ENCODE measurements at places on chromosomes 4 and X. TPM values are rescaled to one million over a fixed set of nuclear protein-coding genes. Genes with fewer than 3 reads are reported as not detected.

The RGN gene
- 5.8 TPM for total RNA-seq

The ARMCX1 gene
- total RNA-seq: 80.5 TPM

The TSPAN6 gene
- 41.1 TPM for total RNA-seq

The SPANXN4 gene
- not detected for total RNA-seq

The ASB9 gene
- 1.2 TPM for total RNA-seq

The ALAS2 gene
- 60.7 TPM for total RNA-seq

The CTAG2 gene
- total RNA-seq: not detected

The ODAM gene
- not detected for total RNA-seq

The ARR3 gene
- total RNA-seq: not detected

The CNGA1 gene
- 0.46 TPM for total RNA-seq

The ENPP6 gene
- total RNA-seq: 1.8 TPM

The TMPRSS11A gene
- total RNA-seq: not detected

The PCDH10 gene
- 173 TPM for total RNA-seq

The TRPC5OS gene
- total RNA-seq: 0.23 TPM

The HPGDS gene
- total RNA-seq: 3.9 TPM

The ARHGEF38 gene
- not detected for total RNA-seq

The SLC4A4 gene
- total RNA-seq: 61.1 TPM

The USP51 gene
- total RNA-seq: 8.1 TPM

The NCBP2L gene
- not detected for total RNA-seq

The SOWAHB gene
- 0.92 TPM for total RNA-seq

The GYPE gene
- 0.23 TPM for total RNA-seq

The GIMD1 gene
- not detected for total RNA-seq

The SRPX gene
- total RNA-seq: 5.3 TPM

The ZNF185 gene
- total RNA-seq: 3.7 TPM

The CABS1 gene
- total RNA-seq: not detected

The VAMP7 gene
- 36.9 TPM for total RNA-seq

The TEX13D gene
- not detected for total RNA-seq

The MUC7 gene
- not detected for total RNA-seq

The TMEM31 gene
- total RNA-seq: not detected

The CFP gene
- total RNA-seq: 1.4 TPM

The ATP8A1 gene
- total RNA-seq: 197 TPM
